ENCODE measurements at places on chromosomes 3 and 15.

DNA sequence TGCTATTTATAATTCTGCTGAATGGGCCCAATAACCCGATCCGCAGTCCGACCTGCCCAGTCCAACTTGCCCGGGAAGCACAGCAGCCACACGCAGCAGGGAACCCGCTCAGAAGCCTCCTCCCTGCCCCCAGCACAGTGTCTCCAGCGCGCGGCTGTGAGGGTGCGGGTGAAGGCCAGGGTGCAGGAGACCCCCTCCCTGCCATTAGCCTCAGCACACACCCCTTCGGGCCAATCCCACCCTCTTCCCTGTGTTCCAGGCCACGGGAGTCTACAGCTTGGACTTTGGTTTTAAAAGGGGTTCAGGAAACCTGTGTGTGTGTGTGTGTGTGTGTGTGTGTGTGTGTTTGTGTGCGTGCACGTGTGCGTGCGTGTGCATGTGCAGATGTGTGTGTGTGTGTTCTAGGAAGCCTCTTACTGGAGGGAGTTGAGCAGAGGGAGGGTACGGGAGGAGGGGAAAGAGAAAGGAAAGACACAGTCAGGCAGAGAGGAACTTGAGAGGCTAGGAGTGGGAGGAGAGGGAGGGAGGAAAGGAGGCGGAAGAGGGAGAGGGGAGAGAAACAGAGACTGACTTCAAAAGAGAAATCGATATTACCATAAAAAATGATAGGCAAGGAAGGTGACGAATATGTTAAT, 34.2 kb downstream of the ATP2B2 start:
- no peak for DNase-seq

GRCh38 chr15:89978914-89979313, 22.2 kb upstream of the ZNF710 start:
- no peak for DNase-seq

DNA sequence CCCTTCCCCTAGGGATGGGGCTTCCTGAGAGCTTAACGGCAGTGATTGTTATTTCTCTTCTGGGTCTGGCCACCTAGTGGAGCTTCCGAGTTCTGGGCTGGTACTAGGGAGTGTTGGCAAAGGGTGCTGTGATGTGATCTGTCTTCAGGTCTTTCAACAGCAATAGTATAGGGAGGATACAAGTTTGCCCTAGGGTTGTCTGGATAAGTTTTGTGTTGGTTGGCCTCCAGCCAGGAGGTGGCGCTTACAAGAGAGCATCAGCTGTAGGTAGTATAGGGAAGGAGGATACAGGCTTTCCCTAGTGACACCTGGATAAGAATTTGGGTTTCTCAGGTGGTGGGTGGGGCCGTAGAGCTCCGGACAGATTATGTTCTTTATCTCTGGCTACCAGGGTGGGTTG, 19.2 kb upstream of the CPOX start:
- no peak for DNase-seq

DNA sequence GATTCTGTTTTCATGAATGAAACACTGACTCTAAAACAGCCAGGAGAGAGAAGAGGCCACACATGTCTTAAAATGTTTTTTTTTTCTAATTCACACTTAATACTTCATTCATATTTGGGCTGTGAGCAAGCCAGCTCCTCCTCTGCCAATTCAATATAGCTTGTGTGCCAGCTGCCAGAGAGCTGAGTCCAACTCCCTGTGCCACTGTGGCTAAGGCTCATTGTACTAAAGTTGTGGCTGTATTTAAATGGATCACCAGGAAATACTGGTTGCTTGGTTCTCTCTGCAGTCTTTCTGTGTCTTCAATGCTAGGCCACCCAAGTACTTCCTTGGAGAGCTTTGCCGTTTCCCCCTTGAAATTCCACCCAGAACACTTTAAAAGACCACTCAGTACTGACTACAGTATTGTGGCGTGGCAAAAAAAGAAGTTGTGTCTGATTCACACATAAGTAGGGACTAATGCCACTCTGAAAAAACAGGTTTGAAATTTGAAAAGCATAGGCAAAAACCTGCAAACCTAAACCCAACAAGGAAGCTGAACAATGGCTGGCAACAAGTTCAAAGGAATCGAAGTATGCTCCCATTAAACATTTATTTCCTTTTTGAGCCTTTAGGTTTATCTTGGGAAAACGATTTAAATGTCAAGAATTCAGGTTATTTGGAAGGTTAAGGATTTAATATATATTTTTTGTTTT, 524.7 kb downstream of the DIPK2A start:
- DNase-seq = no peak

DNA sequence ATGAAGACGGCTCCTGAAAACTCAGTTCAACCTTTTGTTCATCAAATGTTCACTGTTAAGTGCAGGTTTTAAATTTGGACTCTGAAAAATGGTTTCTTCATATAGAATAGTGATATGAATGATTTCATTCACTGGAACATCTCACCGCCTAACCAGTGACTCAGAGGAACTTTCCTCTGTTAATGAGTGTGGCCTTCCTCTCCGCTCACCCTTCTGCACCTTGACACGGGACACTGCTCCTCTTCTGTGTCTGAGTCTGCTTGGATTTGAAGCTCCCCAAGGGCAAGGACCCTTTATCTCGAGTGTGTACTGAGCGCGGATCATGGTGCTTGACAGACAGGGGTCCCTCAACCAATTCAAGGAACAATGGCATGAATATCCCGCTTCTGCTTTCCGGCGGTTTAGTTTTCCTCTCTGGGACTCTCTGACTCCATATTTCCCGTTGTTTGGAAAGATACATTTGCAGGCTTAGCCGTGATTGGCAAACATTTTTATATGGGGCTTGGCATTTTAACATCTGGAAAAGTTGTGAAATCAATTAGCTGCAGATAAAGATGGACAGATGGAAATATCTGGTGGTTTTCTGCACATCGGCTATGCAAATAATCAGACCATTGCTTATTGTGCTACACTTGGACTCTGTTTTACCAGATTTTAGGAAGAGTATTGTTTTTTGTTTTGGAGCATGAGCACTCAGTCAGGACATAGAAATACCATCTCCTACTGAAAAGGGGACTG, 20.9 kb downstream of the KBTBD8 start:
- peak; percentile 37 for DNase-seq

DNA sequence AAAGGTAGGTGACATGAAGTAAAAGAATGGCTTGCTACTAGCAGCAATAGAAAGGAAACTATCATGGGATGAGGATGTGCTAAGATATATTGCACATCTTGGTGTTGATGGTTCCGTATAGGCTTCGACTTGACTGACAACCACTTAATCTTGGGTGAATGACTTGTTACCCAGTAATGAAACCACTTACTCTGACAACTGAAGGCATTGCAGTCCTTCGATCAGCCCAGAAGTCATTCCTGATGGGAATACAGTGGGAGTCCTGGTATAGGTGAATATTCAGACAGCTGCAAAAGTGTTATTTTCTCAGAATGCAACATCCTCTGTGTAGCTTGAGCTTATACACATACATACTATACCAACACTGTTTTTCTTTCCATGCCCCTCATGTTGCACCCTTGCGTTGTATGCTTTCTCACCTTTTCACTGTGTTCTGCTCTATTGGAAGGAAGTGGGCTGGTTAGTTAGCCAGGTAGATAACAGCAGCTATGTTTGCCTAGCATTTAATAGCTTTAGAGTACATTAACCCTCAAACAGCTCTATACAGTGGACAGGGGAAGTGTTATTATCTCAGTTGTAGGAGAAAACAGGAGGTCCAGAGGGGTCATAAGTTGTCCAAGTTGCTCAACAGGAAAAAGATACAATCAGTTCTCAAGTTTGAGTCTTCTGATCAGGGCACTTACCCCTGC, 376.5 kb downstream of the MFSD1 start:
- no peak for DNase-seq

GRCh38 chr3:134242649-134243617, 7.7 kb downstream of the RYK start:
- DNase-seq = peak; percentile 49

DNA sequence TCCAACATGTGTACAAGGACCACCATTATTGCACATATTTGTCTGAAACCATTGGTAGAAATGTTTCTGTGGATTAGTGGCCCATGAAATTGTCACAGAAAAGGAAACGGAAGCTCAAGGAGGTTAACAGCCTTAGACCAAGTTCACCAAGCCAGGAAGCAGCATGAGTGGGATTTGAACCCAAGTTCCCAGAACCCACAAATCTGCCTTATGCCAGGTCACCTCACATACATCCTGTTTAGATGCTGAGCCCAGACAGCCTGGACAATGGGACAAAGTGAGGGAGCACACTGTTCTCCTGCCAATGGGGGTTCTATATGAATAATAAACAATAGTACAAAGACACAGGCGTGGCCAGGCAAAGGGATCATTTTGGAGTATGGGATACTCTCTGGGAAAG, 59.6 kb upstream of the CA12 start:
- no peak for DNase-seq

DNA sequence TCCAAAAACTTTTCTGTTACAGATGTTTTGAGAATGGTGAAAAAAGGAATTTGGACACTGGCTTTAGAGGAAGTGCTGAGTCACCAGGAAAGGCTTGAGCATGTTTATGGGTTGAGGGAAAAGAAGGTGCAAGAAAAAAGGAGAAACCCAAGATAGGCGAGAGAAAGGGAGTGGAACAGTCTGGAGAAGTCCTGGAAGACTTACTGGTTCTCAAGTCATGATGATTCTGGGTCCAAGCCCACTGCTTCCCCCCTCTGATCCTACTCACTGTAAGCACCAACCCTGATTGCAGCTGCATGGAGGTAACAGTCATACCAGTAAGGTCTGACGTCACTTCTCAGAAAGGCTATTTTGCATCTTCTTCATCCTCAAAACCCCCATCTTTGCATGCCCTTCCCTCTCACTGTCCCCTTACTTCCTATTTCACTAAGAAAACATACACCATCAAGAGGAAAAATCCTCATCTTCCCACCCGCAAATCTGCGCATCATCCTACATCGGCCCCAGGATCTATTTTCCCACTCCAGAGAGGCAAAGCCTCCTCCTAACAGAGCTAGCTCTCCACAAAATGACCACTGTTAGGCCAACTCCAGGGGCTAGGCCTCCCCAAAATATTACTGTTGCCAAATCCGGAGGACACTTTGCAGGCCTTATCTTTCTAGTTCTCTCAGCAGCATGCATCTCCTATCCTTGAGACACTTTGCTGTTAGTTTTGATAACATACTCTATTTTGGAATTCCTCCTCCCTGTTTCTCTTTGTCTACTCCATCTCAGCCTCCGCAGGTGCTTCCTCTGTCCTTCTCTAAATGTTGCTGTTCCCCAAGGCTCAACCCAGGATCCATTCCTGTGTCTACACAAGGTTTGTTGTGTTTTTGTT, 3.2 kb upstream of the ATP13A3 start:
- peak; percentile 27 for DNase-seq
